ENCODE measurements at places on chromosomes 1 and 21.

GRCh38 chr21:45576838-45577737 lies 34.8 kb upstream of the SLC19A1 start:
- no peak for DNase-seq

- no peak for DNase-seq
Measured at GRCh38 chr1:227756172-227756959, 21.1 kb downstream of the SNAP47 start.

GRCh38 chr1:219559899-219560298 lies 53.0 kb downstream of the ZC3H11B start:
- DNase-seq = no peak

GRCh38 chr1:202264300-202264699 lies 70.7 kb downstream of the LGR6 start:
- no peak for DNase-seq

DNA sequence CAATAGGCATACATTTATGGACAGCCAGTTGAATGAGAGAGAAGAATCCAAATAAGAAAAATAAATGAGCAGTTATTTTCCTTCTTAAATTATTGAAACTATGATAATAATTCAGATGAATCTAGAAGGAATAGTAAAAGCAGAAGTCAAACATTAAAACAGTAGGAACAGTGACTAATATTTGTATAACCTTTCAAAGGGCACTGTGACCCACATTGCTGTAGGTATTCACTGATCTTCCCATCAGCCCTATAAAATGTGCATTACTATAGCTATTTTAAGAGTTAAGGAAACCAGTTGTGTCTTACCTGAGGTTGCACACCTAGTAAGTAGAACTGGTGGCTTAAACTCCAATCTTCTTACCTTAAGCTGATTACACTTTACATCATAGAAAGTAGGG lies 102.8 kb upstream of the ARTN start:
- no peak for DNase-seq

DNA sequence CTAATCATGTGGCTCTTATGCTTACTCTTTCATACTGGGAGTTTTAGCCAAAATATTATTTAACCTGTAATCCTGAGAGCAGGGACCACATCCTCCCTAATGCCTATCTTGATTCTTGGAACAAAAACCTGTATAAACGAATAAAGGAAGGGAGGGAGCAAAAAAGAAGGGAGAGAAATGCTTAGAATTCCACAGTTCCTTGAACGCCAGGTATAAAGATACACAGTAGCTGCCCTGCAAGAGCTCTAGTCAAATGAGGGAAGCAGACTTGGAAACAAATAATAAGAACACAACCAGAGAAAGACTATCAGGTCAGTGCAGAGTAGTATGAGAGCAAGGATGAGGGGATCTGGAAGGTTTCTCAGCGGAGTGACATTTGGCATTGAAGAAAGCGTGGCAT lies 116.3 kb downstream of the SLC30A10 start:
- no peak for DNase-seq

DNA sequence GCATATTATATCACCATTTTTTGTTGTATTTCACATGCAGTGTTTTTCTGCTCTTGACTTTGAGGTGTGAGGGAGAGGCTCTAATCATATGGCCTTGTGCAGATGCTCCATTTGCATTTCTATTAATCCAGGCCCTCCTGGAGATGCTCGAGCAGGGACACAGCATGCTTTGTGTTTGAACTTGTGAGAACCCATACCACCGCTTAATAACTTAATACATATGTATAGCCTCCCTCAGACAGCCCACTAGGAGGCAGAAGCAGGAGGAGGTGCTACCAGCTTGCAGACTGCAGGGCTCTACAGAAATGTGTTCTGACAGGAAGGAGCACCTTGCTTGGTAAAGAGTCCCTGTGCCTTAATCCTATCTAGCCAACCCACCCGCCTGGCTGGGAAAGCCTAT lies 155.2 kb downstream of the BARHL2 start:
- DNase-seq = no peak

DNA sequence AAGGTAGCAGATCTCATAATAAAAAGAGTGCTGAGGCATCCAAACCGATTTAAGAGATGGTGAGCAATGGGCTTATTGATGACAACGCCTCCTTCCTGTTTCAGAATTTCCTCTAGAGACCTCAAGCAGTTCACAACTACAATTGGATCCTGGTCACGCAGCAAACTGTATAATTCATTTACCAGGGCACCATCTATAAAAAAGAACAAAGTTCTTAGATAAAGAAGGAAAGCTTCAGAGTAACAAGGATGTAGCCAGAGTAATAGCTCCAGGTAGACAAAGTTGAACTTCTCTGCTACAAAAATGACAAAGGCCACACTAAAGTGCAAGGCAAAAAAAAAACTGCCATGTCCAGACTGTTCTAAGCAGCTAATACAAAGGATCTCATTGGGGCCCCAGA lies 3.4 kb downstream of the AP4B1 start:
- DNase-seq = no peak

GRCh38 chr1:241376701-241377100 lies 19.7 kb upstream of the RGS7 start:
- no peak for DNase-seq

DNA sequence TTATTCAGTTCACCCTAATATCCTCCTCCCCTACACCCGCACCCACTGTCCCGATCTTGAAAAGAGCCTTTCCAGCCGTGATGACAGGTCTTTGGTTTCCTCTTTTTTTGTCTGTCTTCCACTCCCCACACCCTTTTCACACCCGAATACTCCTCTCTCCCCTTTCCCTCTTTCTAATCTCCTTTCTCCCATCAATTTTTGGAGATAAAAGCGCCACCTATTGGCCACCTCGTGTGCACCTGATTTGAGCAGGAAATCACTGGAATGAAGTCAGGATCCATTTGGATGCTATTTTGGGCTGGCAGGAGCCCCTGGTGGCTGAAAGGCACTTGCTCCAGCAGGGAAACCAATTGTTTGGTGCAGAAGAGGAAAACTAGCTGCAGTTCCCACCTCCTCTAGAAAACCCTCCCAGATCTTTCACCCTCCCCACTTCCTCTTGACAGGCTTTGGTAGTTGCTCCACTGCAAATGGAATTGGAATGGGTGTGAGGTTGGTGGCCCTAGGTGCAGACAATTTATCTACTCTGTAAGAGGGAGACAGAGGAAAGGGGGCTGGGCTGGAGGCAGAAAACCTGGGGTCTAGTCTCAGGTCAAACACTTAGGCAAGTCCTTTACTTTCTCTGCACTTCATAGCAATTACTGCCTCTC lies 8.4 kb downstream of the FOXE3 start:
- DNase-seq = no peak

DNA sequence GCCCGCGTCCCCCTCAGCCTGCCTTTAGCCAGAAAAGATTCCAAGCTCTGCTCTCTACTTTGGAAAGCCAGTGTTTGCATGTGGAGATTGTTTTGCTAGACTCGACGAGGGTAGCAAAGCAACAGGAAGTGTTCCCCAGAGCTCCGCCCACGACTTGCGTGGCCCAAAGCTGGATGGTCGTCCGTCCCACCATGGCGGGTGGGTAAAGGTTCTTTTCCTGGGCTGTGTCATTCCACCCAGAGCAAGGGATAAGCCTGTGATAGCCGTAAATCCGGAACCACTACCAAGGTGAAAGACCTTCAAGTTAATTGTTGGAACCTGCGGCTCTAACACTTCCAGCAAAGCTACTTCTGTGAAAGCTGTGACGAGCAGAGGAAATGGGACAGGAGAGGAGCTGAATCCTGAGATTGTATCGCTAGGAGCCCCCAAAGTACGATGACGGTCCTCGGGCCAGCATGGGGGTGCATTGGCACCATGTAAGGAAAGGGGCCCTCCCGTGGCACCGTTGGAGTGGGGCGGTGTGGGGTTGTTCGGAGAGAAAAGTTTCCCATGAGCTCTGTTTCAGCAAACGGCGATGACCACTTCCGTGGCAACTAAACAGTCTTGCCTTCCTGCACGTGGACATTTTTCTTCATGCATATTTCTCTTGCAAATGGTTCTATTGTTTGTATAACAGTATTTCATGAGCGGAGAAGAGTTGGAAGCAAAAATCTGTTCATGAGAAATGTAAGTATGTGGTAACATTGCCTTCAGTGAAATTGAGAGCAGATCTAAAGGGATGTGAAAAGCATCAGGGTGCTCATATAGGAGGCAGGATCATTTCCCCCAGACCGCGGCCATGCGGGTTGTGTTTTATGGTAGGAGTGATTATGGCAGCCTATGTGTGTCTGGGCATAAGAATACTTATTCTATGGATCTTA lies 8.4 kb downstream of the MX2 start:
- DNase-seq = no peak

GRCh38 chr1:84892705-84893618 lies at the start of gene LPAR3:
Gene LPAR3 (minus strand): TSS chr1:84893206. CDS start chr1:84866120, 27,086 bp downstream.
- DNase-seq = peak; percentile 40

DNA sequence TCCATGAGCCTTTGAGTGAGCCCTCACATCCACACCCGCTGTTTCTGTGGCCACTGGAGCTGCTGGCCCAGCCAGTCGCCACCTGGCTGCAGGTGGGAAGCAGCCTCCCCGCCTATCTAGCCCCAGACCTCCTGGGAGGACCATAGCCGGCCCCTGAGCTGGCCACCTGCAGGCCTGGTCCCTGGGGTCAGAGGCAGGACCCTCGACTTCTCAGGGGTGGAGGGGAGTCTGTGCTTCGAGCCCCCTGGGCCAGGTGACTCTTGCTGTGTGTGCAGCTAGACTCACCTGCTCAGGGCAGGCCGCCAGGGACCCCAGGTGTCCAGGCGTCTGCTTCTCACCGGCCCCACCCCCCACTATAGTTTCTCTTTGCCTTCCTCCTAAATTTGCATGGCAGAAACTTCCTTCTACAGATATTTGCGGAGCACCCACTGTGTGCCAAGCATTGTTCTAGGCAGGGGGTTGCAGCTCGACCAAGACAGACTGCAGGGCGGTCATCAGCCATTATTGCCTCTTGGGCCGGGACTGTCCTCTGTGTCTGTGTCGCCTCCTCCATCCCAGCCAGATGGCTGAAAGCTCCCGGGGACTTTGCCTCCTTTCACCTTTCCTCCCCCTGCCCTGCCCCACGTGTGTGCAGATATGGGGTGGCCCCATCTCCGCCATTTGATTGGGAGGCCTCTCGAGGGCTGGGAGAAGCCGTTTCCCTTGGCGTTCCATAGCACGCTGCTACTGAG lies 27.3 kb downstream of the SPSB1 start:
- no peak for DNase-seq

GRCh38 chr21:26587736-26588201 lies 14.7 kb upstream of the CYYR1 start:
- no peak for DNase-seq

GRCh38 chr1:64242895-64243756 lies 39.7 kb downstream of the UBE2U start:
- DNase-seq = no peak

- no peak for DNase-seq
Measured at GRCh38 chr1:165823552-165824268, 3.7 kb upstream of the UCK2 start.

GRCh38 chr1:78079580-78079979 lies 33.8 kb downstream of the GIPC2 start:
- DNase-seq = no peak

DNA sequence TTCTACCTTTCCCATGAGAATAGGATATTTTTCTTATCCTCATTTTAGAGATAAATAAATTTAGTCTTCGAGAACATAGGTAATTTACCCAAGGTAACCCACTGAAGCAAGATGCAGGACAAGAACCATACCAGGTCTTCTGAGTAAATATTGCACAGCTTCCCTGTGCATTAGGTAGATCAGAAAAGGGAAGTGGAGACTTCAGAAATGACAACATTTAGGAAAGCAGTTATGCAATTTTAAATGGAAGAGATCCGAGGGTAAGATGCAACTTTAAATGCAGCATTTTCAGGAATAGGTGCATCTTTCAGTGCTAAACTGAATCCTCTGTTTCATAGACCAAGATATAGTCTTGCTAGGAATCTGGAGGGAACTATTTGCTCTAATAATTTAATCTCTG lies 206.4 kb upstream of the SGIP1 start:
- no peak for DNase-seq

DNA sequence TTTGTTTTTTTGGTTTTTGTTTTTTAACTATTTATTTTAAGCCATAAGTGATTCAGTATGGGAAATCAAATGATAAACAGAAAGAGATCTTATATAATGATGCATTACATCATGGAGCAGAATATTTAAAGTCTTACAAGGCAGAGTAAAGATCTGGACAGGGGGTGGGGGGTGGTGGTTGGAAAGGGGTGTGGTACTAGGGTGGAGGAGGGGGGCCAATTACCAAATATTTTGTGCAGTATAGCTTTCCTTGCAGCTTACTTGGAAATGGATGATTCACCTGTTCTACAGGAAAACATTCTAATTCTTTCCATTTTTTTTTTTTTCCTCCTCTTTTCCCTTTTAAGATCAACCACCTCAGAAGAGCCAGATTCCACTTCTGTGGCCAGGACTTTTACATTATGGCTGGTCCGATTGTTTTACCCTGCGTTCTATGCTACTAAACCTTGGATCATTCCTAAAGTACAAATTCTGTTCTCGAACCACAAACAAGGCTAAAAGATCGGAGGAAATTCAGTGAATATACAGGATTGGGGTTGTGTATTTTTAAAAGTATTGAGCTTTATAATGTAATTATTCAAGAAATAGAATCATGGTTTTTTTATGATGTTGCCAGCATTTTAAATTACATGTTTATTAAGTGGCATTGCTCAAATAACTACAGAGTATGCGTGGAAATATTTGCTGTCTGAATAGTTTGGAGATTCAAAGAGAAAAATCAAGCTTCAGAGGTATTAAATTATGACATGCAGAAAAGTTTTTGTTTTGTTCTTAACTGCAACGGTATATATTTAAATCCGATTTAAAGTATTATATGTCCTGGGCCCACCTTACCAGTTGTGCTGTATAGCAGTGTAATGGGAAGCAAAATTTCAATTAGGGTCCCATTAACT lies 859.5 kb downstream of the USP25 start:
- DNase-seq = no peak

- DNase-seq = no peak
Measured at GRCh38 chr1:29424266-29424665, 187.9 kb downstream of the PTPRU start.

DNA sequence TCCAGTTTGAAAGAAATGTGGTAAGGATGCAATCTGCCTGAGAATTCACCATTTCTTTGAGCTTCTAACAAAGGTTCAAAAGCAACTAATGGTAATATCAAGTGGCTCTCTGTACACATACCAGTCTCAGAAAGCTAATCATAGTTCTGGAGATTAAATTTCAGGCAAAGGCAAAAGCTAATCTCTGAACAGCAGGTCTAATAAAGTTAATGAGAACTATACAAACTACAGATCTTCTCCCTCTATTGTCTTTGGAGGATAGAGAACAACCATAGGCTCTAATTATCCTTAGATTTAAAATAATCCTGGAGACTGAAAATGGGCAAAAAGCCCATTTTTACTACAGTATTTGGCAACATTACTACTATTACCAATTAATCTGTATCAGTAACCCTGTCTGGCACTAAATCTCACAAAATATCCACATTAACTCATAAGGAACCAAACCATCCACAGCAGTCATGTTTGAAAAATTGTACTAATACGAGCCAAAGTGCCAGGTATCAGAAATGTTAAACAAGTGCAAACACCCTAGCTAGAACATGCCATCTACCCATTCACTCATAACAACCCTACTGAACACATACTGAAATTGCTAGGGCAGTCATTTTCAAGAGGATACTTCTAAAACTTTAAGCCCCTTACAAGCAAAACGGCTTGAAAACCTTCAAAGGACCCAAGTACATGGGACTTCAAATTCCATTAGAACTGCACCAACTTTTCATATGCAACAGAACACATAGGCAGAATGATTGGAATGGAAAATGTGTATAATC lies 4.8 kb downstream of the DIPK1A start:
- DNase-seq = no peak
